Left renal pelvis (tissue), 4 donors: ENCODE measurements at places on chromosomes 5 and 9.

DNA sequence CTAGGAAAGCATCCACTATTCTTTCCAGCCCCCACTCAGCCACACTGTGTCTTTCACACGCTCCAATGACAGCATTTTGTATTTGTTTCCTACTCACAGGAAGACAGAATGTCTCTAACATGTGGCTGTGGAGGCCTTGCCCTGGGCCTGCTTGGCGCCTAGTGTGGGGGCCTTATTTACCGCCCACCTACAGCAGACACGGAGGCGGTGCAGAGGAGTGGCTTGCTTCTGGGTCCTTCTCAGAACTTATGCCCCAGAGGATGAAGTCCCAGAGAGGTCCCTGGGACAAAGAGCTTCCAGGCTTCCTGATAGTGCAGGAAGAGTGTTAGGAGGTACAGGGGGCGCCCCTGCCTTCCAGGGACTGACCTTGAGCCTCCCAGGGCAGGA is 8.5 kb upstream of the MRNIP start:
- DNase-seq: no peak

DNA sequence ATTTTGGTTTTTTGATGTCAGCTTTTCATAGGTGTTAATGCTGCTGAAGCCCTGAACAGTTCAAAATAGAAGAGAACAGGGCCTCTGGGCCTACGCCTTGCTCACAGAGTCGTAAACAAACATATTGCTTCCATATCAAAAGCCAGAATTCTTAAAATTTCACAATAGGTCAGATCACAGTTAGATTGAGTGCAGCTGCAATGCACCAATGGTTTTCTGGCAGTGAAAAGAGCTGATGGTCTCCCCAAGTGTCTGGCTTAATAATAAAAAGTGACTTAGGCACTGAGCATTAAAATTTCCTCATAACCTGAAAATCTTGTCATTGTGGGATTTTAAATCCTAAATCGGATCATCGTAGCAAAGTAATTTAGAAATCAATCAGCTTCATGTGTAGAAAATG is 493.0 kb downstream of the CAAP1 start:
- DNase-seq: no peak

DNA sequence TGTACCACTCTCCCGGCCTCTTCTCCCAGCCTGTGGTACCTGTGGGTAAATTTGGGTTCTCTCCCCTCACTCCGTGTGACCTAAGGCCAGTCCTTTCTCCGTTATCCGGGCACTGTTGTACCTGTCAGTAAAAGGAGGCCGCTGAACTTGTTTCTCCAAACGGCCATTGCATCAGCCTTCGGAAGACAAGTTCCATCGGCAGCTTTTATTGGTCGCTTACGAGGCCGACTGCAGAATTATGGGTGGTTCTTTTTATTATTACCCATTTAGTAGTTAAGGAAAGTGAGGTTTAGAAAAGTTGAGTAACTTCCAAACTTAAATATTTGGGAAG is 558 bp downstream of the GRPEL2 start:
- DNase-seq: no peak

DNA sequence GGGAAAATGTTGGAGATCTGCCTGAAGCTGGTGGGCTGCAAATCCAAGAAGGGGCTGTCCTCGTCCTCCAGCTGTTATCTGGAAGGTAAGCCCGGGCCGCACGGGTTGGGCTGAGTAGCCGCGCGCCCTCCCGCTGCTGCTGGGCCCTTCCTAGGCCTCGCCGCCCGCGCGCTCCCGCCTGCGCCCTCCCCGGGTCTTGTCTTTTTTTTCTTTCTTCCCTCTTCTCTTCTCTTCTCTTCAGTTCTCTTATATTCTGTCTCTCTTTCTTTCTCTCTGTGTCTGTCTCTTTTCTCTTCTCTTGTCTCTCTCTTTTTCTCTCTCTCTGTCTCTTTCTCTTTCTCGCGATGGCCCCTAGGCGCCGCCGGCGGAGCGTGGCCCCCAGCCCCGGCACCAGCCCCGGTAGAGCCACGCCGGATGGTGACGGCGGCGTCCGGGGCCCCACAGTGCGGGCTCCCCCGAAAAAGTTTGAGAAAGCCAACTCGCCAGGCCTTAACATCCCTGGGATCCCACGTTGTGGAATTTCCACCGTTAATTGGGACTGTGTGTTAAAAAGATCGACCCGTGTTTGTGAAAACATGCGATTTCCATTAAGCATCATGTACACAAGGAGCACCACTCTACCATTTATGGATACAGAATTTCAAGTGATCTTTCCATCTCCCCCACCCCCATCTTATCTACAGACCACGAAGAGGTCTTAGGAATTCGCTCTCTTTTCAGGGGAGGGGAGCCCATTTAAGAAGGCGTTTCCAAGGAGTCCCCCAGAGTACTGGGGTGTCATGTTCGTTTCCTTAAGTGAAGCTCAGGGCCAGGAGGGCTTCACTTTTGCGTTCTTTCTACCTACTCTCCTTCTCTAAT is 616 bp downstream of the ABL1 start:
- DNase-seq: no peak

DNA sequence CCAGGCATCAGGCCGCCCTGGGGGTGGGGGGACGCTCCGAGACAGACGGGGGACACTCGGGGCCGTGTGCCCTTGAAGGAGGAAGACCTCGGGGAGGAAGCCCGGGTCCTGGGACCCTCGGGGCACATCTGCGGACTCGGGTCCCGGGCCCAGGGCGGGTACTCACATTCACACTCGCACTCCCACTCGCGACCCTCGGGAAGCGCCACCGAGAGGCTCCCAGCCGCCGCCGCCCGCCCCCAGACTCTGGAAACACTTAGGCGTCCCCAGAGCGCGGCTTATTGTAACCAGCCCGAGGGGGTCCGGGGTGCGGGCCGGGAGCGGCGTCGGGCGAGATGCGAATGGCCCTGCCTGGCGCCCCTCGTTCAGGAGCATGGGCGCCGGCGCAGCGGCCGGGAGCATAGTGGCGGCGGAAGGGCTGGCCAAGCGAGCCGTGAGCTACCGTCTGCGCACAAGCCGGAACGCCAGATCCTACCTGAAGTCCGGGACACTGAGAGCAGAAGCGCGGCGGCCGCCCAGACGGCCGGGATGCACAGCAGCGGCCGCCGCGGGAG is 559 bp downstream of the ROR2 start:
- no peak for DNase-seq
